ELF-1 (cell line): ENCODE measurements at places on chromosomes 3 and 15.

DNA sequence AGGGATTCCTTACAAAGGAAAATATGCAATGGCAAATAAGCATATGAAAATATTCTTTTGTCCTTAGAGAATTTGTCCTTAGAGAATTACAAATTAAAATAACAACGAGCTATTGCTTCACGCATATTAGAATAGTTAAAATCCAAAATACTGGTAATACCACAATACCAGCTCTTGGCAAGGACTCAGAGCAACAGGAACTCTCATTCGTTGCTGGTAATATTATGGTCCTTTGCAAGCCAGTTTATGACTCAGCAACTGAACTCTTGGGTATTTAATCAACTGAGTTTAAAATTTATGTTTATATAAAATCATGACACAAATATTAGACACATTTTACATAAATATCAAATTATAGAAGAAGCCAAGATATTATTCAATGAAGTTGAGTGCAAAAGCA is 1730.4 kb downstream of the SI start:
- DNase-seq, result no peak

- DNase-seq, result no peak
These were observed 126.2 kb downstream of the ASB7 start for GRCh38 chr15:100728371-100729201.

- no peak for DNase-seq
These were observed 1.3 kb downstream of the DENND4A start for GRCh38 chr15:65790694-65791334.

DNA sequence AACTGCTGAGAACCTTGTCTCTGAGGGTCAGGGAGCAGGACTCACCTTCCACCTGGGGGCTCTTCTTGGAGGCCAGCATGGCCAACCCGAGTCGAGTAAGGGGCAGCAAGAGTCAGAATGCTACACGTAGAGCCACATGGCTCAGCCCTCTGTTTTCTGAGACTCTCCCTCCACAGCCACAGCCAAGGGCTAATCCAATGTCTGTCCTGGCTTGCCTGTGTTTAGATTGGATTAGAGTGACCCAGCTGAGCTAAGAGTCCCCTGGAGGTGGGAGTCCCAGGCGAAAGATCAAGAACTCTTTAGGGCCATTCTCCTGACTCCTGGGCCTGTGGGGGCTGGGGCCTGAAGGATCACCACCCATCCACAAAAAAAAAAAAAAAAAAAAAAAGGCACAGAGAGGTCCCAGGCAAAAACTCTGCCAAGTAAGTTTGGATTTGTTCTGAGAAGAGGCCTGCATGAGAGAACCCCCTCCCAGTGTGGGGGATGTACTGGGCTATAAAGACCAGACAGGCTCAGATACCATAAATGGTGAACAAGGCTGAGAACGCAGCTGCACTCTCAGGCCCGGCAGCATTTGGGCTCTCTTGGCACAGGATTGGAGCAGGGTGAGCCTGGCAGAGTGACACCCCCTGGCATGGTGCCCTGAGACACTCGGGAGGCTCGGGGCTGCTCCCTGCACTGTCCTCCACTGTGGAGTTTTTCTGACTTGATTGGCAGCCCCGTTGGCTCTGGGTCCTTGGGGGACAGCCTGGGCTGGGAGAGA is 88.0 kb upstream of the OSBPL11 start:
- DNase-seq, result no peak

- DNase-seq, result no peak
These were observed 1.4 kb downstream of the WDR76 start for GRCh38 chr15:43828061-43828657.

DNA sequence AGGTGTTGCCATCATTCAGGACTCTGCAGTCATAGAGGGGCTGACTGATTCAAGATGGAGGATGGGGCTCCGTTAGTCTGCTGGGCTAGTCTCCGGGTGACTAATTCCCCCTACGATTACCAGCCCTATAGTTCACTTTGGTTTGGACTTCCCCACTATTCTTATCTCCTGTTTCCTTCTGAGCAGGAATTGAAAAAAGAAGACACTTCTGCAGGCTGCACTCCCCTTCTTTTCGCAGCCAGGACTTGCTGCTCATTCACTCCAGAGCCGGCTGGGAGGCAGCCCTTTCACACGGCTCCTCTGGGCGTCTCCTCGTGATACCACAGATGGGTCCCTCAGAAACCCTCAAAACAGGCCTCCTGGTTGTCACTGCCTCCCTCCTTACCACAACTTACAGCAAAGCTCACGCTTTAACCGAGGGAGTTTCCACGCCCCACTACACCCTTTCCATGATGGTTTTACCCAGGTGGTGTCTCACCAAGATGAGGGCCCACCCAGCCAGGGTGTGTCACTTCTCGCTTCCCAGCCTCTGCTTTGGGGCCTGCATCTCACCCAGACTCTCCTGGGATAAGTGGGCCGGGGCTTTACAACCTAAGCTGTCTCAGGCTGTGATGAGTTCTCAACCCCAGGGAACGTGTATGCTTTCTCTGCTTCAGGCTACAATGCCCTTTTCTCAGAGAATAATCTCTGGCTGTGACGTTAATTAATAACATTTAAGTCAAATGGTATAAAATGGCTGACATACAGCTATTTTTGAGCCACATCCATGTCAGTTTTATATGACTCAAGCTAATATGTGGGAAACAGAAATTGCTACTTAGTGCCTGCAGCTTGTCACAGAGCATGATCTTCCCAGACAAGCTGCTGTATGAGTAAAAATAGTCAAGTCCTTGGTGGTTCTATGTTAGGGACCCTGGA is 11.9 kb downstream of the CX3CR1 start:
- no peak for DNase-seq

DNA sequence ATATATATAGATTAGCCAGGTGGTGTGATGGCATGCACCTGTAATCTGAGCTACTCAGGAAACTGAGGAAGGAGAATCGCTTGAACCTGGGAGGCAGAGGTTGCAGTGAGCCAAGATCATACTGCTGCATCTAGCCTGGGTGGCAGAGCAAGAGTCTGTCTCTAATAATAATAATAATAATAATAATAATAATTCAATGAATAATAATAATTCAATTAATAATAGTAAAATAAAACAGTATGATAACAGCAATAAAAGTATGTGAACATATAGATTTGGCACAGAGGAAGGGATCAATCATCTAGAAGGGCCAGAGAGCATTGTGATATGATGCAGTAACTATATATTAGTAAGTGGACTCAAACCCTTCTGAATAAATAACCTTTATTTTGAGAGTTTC is 314.5 kb upstream of the COL8A1 start:
- DNase-seq, result no peak

GRCh38 chr3:7293286-7293685 is 432.4 kb downstream of the GRM7 start:
- no peak for DNase-seq
